ENCODE measurements at places on chromosomes 5 and 9. TPM values are rescaled to one million over a fixed set of nuclear protein-coding genes. Genes with fewer than 3 reads are reported as not detected.

LIX1 gene
- total RNA-seq, result not detected

FBP2 gene
- total RNA-seq, result not detected

PCDHA12 gene
- total RNA-seq, result not detected

SV2C gene
- not detected for total RNA-seq

DNA sequence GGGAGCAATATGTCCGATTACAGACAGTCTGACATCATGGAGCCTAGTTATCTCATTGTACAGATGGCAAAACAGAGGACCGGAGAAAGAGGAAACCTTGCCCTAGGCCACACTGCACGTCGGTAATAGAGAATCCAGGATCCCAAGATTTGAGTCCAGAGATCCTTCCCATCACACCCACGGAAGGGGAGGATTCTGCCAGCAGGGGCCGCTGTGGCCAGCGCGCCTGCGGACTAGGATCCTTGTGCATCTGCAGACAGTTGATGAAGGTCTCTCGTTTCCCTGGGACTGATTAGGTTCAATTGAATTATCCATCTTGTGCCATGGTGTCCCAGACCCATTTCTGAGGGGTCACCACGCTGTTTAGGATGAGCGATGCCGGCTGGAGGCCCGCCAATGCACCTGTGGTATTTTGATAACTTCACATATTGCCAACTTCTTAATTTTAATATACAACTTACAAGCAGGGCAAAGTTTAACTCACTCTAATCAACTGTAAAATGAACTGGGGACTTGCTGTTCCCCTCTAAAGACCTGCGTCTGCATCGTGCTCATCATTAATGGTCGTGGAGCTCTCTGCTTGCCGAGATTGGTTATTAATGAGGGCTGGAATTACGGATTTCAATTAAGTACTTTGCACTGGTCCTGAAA is 592.7 kb upstream of the BRINP1 start:
- H3K4me1 ChIP-seq, result peaks cover 17% of the 10 kb centered on the region
- no peak overlapping the region for H3K4me3 ChIP-seq
- DNase-seq, result no peak
- H3K27me3 ChIP-seq, result no peaks in the 10 kb centered on the region

- DNase-seq, result no peak
- no peak overlapping the region for H3K4me3 ChIP-seq
- no peaks in the 10 kb centered on the region for H3K36me3 ChIP-seq
- 0 out of 2 replicates have a peak, but pooled peaks cover 3% of the 10 kb centered on the region for H3K27me3 ChIP-seq
Measured at GRCh38 chr9:27532046-27532445, 2.4 kb upstream of the MOB3B start.

DNA sequence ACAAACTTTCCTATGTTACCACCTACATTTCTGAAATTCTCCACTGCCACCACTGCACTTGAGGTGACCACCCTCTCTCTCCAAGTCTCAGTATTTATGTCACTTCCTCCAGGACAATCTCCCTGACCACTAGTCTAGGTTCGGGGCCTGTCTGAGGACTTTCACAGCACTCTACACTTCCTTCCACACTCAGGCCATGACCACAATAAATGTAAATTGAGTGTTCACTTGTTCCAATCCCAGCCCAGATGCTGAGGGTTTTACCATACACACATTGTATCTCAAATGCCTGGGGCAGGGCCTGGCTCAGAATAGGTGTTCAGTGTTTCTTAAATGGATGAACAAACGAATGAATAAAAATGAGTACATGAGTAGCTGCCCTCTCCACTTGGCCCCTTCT is 26.9 kb upstream of the CCNG1 start:
- no peaks in the 10 kb centered on the region for H3K4me1 ChIP-seq
- H3K27ac ChIP-seq, result no peak overlapping the region
- no peak overlapping the region for H3K4me3 ChIP-seq
- no peaks in the 10 kb centered on the region for H3K36me3 ChIP-seq

GRCh38 chr9:136403538-136403914 is 3.6 kb upstream of the SNAPC4 start:
- no peak overlapping the region for H3K27ac ChIP-seq
- H3K36me3 ChIP-seq, result peaks cover 58% of the 10 kb centered on the region
- no peak overlapping the region for H3K4me3 ChIP-seq
- DNase-seq, result no peak
- peaks cover 21% of the 10 kb centered on the region for H3K4me1 ChIP-seq

- H3K36me3 ChIP-seq, result no peaks in the 10 kb centered on the region
- H3K4me1 ChIP-seq, result no peaks in the 10 kb centered on the region
- no peak overlapping the region for H3K27ac ChIP-seq
- peaks cover 24% of the 10 kb centered on the region for H3K27me3 ChIP-seq
Measured at GRCh38 chr5:1033606-1034420, 25.2 kb downstream of the NKD2 start.

GRCh38 chr5:74356009-74356695 is 284.4 kb downstream of the ENC1 start:
- no peak overlapping the region for H3K27ac ChIP-seq
- DNase-seq, result no peak

DNA sequence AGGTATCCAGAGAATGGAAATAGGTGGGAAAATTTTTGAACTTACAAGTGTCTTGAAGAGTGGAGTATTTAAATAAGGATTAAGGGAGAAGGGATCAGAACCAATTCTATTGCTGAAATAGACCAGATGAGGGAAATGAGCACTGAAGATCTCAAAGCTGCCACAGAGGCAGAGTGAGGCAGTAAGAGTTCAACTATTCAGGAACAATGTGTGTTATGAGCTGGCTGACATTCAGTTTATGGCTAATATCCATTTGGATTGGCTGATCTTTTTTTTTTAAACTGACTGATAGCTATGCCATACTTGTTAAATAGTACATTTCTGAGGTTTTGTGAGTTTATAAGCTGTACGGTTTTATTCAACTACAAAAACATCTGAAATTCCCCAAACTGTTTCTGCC is 95.3 kb upstream of the GNA14 start:
- H3K27me3 ChIP-seq, result no peaks in the 10 kb centered on the region
- H3K4me1 ChIP-seq, result no peaks in the 10 kb centered on the region
- peaks cover 4% of the 10 kb centered on the region for H3K36me3 ChIP-seq
- no peak for DNase-seq
- H3K27ac ChIP-seq, result no peak overlapping the region
- no peak overlapping the region for H3K4me3 ChIP-seq

Data from SJSA1 (cell line).